ENCODE measurements at places on chromosomes 7 and 10.

- no peak for DNase-seq
These were observed 114.8 kb upstream of the LANCL2 start for GRCh38 chr7:55250313-55250712.

- peak; percentile 80 for DNase-seq
These were observed 6.5 kb downstream of the ASB13 start for GRCh38 chr10:5659702-5660528.

DNA sequence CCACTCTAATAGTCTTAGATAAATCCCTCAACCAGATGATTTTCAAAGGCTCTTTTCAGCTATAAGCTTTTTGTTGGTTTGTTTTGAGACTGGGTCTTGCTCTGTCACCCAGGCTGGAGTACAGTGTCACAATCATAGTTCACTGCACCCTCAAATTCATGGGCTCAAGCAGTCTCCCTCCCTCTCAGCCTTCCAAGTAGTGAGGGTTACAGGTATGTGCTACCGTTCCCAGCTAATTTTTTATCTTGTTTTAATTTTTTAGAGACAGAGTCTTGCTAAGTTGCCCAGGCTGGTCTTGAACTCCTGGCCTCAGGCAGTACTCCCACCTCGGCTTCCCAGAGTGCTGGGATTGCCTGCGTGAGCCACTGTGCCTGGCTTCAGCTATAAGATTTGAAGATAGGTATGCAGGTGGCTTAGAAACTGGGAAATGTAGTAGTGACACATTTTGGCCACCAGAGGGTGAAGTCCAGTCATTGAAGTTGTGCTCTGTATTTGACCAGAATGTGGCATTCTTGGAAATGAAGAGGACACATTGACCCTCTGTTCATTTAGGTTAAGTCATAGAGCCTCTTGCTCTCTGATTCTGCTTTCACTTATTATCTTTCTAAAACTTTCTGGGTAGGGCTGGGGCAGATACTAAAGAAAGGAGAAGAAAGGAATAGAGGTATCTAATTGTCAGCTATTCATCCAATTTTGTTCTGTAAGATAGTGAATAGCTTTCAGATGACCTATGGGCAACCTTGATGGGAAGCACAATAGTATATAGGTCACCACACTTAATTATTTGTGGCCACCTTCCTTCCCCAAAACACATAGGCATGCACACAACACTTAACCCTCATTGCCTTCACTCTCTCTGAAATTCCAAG, 36.0 kb downstream of the R3HCC1L start:
- peak; percentile 51 for DNase-seq

- peak; percentile 57 for DNase-seq
These were observed 8.6 kb upstream of the LRRN3 start for GRCh38 chr7:111082351-111082750.
